Putamen (tissue), 1 donor: ENCODE measurements at places on chromosomes 1 and 21.

DNA sequence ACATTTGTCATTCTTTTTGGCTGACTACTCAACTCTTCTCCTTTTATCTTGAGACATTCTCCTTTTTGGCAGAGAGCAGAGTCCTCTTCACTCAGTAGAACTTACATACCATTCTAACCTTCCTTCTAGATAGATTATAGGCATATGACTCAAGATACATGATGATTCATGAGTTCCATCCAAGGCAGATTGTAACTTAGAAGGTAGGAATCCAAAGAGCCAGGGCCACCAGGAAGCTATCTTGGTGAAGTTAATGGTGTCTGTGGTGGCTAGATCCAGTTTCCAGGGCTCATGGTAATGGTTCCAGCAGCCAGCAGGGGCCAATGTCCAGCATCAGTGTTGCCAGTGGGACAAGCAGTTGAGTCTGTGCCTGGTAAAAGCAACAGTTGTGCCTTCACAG, 76.1 kb upstream of the KIAA0040 start:
- DNase-seq: no peak

DNA sequence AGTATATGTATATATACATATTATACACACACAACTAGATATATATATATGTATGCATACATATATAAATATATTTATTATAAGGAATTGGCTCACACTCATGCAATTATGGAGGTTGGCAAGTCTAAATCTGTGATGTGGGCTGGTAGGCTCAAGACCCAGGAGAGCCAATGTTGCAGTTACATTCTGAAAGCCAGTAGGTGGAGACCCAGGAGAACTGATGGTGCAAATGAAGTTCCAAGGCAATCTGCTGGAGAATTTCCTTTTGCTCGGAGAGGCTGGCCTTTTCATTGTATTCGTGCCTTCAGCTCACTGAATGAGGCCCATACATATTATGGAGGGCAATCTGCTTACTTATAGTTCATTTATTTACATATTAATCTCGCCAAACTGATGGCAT, 9.4 kb downstream of the IVL start:
- DNase-seq: peak; percentile 24

- DNase-seq: no peak
Measured at GRCh38 chr1:183912265-183912886, 107.5 kb downstream of the RGL1 start.

DNA sequence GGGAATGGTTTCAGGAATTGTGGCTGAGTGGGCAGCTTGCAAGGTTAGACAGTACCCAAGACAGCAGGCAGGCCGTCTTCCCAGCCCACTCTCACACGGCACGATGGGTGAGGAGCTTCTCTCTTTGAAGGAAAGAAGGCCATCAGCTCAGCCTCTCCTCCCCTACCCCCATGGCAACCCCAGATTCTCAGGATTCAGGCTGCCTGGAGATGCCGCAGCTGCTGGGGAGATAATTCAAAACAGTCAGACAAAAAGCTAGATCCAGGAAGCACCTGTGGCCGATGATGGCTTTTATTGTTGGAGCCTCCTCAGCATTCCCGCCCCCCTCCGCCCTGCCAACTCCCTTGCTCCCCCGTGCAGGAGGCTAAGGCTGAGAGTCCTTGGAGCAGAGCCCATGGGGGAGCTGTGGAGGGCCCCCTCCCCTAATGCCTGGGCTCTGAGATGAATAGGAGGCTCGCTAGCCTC, 220.5 kb downstream of the TRABD2B start:
- DNase-seq: no peak

- no peak for DNase-seq
Measured at GRCh38 chr1:211009944-211010343, 124.0 kb downstream of the KCNH1 start.

GRCh38 chr1:26142159-26142558, 16.7 kb upstream of the FAM110D start:
- DNase-seq: no peak

GRCh38 chr1:84975035-84975434, 21.9 kb downstream of the MCOLN2 start:
- DNase-seq: no peak

DNA sequence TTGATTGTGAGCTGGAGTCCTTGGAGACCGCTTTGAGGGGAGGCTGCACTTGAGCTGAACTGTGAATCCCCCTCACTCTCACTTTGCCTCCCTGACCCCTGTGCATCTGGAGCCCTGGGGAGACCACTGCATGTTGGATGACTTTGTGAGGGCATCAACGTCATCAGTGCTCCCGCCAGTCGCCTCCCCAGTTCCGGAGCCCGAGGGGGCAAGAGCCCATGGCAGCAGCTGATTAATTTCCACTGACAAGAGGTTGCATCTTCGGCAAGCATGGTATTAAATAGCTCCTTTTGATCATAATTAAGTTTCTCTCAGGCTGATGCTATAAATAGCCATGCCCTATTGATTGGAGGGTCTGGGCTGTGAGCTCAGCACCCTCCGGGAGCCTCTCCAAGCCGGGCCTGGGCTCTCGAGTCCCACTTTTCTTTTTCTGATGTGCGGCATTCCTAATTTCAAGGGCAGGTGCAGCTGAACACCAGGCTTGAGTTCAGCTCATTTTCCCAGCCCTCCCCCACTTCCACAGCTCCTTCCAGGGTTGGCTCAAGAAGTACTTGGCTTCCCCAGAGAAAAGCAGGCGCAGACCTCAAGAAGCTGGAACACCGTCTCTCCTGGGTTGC, 33.2 kb downstream of the KCND3 start:
- DNase-seq: peak; percentile 39

- DNase-seq: no peak
Measured at GRCh38 chr1:118717893-118718292, 270.2 kb downstream of the TBX15 start.

- no peak for DNase-seq
Measured at GRCh38 chr1:155210314-155211104, 2.0 kb downstream of the MTX1 start.

- DNase-seq: no peak
Measured at GRCh38 chr1:44724296-44724954, 6.5 kb downstream of the RNU5D-1 start.

- DNase-seq: no peak
Measured at GRCh38 chr1:223650465-223650864, 15.0 kb downstream of the CAPN8 start.

DNA sequence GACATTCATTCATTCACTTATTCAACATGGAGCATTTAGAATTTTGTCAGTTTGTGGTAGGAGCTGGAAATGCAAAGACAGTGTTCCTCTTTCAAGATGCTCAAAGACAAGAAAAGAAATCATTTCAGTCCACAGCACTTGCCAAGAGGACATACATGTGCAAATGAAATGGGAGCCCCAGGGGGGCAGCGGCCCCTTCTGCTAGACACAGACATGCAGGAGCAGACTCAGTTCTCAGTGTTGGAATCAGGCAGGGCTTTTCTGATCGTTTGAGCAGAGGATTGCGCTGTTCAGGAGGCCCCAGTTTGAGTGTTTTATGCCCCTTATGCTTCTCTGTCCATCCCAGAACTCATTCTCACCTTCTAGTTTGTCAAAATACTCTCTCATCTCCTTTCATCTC, 35.6 kb upstream of the VASH2 start:
- no peak for DNase-seq

DNA sequence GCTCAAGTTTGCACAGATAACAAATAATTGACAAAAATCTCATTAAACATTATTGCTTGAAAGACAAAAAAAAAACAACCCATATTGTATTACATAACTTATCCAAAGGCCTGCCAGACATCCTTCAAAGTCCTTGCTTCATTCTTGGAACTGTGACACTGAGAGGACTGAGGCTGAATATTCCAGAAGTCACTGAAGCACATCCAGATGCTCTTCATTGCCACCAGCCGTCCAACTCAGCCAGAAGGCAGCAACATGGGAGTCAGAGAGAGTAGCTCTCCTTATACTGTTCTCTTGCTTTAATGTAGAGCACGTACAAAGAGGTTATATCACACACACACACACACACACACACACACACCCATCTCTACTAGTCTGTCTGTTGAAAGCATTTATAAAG, 755.0 kb downstream of the LTN1 start:
- DNase-seq: no peak

DNA sequence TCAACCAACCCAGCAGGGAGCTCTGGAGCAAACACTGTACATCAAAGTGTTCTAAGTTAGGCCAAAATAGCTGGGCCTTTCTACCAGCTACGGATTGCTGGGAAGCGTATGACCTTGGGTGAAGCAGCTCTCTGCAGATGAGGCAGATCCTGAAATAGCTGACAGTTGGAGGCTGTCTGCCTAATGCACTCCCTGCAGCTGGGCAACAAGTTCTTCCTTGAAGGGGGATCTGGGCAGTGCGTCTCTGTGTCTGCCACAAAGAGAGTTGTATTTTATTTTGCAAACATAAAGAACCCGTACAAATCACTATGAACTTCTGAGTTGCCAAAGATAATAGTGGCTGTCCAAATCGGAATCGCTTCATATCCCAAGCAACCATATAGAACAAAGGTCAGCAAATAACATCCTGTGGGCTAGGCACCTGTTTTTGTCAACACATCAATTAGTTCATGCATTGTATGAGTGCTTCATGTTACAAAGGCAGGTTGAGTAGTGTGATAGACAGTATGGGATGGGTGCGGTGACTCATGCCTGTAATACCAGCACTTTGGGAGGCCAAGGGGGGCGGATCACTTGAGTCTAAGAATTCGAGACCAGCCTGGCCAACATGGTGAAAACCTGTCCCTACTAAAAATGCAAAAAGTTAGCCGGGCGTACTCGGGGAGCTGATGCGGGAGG, 29.1 kb upstream of the KLF17 start:
- no peak for DNase-seq

GRCh38 chr1:46526013-46526690, 25.3 kb downstream of the KNCN start:
- DNase-seq: no peak

DNA sequence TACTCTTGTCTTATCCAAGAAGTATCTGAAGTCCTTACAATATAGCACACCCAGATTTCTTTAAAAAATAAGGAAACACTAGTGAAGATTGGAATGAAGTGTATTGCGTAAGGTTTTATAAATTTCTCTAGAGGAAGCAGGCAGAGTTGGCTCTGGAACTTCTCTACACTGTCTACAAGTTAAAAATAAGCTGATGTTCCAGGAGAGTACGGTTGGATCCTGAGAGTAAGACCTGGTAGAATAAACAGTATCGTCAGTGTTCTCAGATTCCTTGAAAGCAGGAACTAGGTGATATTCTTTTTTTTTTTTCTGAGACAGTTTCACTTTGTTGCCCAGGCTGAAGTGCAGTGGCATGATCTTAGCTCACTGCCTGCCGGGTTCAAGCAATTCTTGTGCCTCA, 107.9 kb downstream of the USP25 start:
- no peak for DNase-seq

DNA sequence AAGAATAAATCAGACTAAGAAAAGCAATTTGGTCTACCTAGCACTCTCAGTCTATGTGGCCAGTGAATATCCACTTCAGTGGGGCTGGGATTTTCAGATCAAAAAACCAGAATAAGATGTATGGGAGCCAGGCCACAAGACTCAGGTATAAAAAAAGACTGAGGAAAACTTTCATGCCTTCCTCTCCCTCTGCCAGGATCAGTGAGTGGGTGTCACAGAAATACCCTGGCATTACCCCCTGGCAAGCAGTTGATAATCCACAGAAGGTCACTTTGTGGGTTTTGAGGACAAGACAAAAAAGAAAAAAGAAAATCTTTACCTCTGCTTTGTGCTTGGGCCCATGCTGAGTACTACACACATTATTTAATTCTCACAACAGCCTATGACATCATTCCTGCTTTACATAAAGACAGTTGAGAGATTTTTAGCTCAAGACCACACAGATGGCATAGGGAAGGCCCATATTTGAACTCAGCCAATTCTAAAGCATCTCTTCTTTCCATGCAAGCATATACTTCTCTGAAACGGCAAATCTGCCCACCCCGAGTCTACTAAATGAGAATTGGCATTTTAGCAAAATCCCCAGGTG, 57.6 kb downstream of the DESI2 start:
- DNase-seq: no peak

- DNase-seq: no peak
Measured at GRCh38 chr1:34338871-34339270, 162.2 kb downstream of the C1orf94 start.

GRCh38 chr1:33171977-33172813, 9.6 kb downstream of the TRIM62 start:
- no peak for DNase-seq

DNA sequence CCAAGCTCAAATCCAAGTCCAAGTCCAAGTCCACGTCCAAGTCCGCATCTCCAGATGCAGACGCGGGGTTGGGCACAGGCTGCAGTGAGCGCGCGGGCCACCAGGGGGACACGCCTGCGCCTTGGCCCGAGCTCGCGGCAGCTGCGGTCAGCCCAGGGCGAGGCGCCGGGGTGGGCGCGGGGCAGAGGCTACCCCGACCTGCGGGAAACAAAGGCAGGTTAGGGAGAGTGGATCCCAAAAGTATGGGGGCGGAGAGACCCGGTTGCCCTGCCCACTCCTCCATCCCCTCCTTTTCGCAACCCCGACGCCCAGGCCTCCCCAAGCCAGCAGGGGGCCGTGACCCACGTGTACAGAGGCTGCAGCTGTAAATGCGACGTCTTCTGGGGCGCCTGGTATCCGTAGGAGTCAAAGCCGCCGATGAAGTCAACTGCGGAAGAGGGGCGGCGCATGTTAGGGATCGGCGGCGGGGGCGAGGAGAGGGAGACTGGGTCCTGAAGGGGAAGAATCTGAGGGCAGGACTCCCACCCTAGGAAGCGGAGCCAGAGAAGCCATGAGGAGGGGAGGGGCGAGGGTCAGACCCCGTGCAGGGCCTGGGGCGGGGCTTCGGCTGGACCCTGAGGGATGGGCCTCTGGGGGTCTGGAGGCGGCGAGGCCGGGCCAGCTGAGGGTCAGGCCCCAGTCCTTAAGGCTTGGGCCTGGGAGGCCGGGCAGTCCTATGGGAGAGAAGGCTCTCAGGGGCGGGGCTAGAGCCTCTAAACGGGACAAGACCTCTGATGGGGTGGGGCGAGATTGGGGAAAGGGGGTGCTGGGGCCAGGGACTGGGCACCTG, 58.0 kb downstream of the NKAIN1 start:
- DNase-seq: no peak

DNA sequence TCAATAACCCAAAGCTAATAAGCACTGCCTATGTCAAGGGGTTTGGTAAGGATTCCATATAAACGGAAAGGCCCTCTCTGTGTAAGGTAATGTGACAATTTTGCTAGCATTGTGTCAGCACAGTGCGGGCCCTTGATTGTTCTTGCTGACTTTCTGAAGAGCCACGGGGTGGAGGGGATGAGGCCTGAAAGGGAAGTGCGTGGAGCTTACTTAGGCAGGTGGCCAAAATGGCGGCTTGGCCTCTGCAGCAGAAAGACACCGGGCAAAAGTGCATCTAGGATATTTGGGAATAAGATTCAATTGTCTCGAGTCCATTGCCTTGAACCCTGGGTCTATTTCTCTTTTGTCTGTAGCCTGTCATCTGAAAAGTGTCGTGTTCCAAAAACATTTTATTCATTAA, 114.3 kb downstream of the TGFB2 start:
- no peak for DNase-seq

GRCh38 chr1:232047473-232047872, 420.9 kb downstream of the DISC1 start:
- DNase-seq: no peak
